HT1080 (cell line): ENCODE measurements at places on chromosomes 3 and 15. TPM values are rescaled to one million over a fixed set of nuclear protein-coding genes. Genes with fewer than 3 reads are reported as not detected.

- peak; percentile 42 for DNase-seq
Measured at GRCh38 chr15:29139540-29140459, 129.8 kb downstream of the NSMCE3 start.

GRCh38 chr15:74184582-74185091 is 11.1 kb downstream of the ISLR start:
- DNase-seq = no peak

DNA sequence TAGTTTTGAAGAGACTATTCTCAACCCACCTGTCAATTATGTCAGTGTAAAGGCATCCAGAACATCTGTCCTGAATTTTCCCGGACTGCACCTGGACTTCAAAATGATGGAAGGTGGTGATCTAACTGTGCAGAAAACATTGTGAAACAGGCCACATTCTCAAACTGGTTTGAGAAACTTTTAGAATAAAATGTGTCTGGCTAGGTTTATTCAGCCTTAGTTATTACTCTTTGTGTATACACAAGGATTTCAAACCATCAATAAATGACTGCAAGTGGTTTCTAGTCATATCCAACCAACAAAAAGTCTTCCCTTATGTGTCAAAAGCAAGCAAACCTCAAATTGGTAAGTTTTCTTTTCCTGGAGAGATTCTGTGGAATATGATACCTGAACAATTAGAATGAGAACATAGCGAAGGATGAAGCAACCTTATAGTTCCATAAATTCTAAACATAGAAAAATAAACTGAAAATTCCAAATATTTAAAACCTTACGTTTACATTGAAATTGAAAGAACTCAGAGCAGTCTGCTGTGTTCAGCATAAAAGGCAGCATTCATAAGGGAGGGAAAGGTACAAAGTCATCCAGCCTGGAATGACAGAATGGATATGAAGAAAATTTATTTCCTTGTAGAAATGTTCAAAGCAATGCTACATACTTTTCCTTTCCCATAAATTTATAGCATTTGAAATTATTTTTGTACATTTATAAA is 306.6 kb upstream of the TGFBR2 start:
- no peak for DNase-seq

- no peak for DNase-seq
Measured at GRCh38 chr3:44678480-44679116, 30.1 kb downstream of the ZNF35 start.

DNA sequence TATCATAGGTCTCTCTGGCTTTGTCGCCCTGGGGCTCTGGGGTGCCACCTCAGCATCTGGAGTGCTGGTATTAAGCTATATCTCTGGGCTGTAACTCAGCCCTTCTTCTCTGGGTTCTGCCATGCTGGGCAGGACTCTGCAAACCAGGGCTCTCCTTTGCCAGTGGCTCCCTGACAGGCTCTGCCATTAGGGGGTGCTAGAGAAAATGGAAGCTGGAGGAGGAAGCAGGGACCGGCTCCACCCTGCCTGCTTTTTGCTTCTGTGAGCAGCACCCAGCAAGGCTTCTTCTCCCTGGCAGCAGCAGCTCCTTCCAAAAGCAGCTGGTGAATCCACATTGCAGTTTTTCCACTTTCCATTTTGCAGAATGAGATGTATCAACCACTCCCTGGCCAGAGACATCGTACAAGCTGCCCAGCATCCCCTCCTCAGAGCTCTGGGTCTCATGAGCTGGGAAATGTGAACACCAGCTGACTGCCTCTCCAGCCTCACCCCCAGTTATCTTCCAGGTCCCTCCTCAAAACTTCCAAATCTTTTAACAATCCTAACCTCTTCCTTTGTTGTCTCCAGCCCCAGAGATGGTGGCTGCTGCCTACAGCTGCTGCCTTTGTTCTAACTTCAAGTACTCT is 165.0 kb downstream of the ABHD5 start:
- DNase-seq = peak; percentile 75

The LRRC34 gene
- total RNA-seq = not detected in 2 replicates

The ATP6V1A gene
- 58.7 and 73.2 TPM in 2 replicates for total RNA-seq
